ENCODE measurements at places on chromosomes 6 and 20.
A peak's percentile ranks its signal among the peaks of the same experiment; 100 is the strongest.

- DNase-seq = no peak
Measured at GRCh38 chr20:19022118-19022575, 190.3 kb upstream of the SLC24A3 start.

DNA sequence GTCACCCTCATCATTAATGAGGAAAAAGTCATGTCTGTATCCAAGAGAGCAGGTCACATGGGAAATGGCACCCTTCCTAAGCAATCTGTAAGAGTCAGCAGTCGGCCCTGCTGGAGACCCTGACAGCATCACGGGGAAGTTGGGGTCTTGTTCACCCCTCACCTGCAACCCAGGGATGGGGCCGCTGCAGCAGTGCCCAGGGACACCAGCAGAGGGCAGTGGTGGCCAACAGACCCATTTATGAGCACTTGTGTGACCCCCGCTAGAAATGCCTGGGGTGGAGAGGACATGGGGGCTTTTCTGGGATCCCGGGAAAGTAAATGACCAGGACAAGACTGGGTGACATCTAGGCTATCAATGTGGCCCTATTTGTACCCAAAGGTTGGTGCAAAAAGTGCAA lies 35.9 kb downstream of the ANKRD60 start:
- peak; percentile 21 for DNase-seq

DNA sequence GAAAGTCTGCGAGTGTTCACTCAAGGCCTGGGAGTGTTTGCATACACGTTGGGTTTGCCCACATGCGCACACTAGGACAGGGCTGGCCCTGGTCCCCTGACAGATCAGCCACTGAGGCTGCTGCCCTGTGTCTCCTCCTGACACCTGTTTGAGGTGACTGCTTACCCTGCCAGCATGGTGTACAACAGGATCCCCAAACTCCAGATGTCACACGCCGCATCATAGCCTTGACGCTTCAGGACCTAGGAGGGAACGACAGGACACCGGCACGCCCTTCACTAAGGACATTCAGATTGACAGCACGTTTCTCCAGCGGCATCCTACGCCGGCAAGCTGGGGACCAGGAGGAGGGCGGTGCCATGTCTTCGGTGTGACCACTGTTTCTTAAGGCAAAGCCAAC lies 37.0 kb upstream of the MPC1 start:
- no peak for DNase-seq

- no peak for DNase-seq
Measured at GRCh38 chr6:95587989-95588388, 10.7 kb downstream of the MANEA start.

Data from inflammatory macrophage treated with lipopolysaccharide for 1 hour (primary cell).